Activated CD4-positive, alpha-beta T cell treated with anti-CD3 and anti-CD28 coated beads for 4 hours (primary cell): ENCODE measurements at places on chromosomes 2 and 18.

DNA sequence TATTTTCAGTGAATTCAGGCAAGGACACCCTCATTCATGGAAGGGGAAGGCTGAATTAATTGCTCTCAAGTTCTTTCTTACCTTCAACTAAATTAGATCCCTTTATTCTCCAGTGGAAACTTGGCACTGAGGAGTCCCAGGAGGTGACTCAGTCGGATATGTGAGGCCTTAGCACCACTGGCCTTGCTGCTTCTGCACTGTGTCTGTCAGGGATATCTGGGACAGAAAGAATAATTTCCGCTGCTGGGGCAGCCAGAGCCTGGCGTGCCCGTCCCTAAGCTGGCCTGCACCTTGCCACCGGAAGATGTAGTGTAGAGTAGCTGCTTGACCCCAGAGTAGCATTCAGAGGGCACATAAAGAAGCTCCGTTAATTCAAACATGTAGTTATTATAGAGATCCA, 53.4 kb downstream of the LIMS1 start:
- DNase-seq, result no peak

DNA sequence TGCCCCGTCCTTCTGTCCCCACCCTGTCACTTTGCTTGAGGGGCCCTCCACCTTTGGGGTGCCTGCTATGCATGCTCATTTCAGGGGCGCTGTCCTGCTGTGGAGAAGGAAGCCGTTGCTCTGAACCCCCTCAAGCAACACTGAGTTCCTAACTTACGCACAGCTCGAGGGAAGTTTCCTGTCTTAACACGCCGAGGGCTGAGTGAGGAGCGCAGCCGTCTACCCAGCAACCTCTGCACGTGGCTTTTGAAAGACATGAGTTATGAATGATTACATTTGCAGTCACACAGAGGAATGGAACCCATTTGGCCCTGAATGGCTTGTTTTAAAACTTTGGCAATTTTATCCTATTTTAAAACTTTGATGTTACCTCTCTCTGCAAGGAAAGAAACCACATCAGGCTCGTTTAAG, 14.0 kb downstream of the RAMP1 start:
- DNase-seq, result no peak

GRCh38 chr2:186590759-186591505, 1.1 kb downstream of the ITGAV start:
- peak; percentile 40 for DNase-seq

- DNase-seq, result no peak
Observed at GRCh38 chr2:181241797-181242196, 215.4 kb upstream of the ITGA4 start.

GRCh38 chr2:158934170-158934569, 34.3 kb upstream of the TANC1 start:
- DNase-seq, result no peak

- no peak for DNase-seq
Observed at GRCh38 chr18:54835944-54836343, 7.7 kb downstream of the RAB27B start.

GRCh38 chr18:53610957-53611356, 613.5 kb downstream of the MBD2 start:
- no peak for DNase-seq

GRCh38 chr18:26119246-26119645, 14.4 kb upstream of the PSMA8 start:
- DNase-seq, result no peak

DNA sequence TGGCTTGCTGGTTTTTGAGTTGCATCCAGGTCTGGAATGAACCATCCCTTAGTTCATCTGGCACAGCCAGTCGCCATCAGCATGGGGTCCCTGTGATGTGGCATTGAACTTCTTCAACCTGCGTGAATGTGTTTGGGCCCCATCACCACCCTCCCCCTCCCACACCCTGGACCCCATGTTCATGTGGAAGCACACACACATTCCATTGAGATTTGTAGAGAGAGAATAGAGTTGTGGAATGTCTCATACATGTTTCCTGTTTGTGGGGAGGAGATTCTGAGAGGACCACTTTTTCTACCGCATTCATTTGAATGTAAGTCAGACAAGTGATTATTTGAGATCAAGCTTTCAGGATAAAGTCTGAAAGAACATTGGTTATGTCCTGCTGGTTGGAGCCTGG, 117.6 kb upstream of the EML6 start:
- DNase-seq, result no peak
